ENCODE measurements at places on chromosomes 2 and 18.
A peak's percentile ranks its signal among the peaks of the same experiment; 100 is the strongest.

- no peak for DNase-seq
Measured at GRCh38 chr2:54503828-54504227, 47.7 kb downstream of the SPTBN1 start.

DNA sequence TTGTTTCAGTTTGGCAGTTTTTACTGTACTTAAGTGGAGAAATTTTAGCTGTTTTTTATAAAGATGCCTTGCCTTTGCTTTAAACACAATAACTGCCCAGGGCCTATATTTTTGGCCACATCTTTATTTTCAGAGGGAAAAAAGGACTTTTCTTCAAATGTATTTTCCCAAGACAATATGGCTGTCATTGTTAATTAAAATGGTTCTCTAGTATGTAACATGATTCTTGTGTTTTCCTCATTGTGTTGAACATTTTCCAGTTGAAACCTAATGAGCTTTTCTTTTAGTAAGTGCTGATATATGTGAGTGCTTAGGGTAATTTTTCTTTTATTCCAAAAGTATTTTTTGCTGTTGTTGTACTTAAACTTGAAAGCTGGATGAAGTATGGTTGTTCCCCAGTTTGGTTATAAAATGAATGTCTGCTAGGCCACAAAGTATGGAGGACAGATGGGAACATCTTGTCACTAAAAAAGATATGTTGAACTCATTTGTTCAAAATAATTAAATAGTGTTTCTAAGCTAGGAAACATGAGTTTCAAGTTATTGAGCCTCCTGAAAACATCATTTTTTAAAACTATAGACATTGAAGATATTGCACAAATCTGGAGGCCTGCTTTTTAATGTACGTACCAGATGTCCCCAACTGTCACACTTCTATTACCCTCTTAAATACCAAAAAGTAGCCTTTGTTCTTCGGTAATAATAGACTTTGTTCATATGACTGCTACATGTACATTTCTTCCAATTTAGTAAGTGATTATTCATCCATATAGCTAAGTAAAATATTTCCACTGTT is 147.5 kb upstream of the DAPL1 start:
- no peak for DNase-seq

- no peak for DNase-seq
Measured at GRCh38 chr18:13363359-13363758, 144.8 kb downstream of the LDLRAD4 start.

DNA sequence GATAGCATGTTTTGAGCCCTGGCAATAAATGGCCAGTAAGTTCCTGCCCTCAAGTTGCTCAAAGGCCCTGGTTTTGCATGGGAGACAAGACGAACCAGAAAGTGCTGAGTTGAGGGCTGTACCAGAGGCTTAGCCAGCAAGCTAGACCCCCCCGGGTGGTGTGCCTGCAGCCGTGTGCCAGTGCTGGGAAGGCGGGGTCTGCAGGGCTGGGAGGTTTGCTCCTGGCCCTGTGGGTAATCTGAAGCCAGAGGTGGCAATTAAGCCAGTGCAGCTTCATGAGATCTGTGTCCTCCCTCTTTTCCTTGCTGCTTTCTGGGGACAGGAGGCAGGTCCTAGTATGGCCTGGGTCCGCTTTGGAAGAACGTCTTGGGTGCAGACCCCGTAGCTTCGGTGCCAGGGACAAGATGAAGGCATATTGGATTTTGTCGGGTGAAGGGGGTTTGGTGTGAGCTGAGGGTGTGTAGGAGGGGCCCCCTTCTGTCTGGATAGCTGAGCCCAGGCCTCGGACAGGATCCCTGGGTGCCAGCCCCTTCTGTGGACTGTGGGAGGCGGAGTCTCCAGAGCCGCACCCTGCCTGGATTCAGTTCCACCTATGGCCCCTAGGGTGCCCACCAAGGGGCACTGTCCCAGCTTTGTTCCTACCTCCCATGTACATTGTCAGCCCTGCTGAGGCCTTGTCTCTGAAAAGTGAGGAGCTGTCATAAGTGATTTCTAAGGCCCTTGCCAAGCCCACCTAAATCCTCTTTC is 15.6 kb downstream of the ATOH8 start:
- DNase-seq, result no peak

DNA sequence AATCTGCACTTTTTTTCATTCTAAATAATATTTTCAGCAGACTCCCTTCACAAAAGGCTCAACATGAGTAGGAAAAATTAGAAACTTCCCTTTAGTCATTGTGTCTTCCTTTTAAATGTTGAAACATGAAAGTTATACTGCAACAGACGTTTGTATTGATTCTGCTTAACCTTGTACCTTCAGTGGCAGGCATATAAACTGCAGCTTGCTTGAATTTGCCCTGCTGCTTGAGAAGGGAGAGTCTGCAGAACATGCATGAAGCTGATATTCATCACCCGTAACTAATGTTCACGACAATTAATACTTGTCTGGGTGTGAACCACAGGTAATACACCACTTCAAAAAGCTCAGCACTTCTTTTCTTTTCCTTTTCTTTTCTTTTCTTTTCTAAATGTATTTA is 294.7 kb upstream of the LRP1B start:
- no peak for DNase-seq

GRCh38 chr18:62850619-62851306 is 135.4 kb downstream of the PHLPP1 start:
- DNase-seq, result no peak

DNA sequence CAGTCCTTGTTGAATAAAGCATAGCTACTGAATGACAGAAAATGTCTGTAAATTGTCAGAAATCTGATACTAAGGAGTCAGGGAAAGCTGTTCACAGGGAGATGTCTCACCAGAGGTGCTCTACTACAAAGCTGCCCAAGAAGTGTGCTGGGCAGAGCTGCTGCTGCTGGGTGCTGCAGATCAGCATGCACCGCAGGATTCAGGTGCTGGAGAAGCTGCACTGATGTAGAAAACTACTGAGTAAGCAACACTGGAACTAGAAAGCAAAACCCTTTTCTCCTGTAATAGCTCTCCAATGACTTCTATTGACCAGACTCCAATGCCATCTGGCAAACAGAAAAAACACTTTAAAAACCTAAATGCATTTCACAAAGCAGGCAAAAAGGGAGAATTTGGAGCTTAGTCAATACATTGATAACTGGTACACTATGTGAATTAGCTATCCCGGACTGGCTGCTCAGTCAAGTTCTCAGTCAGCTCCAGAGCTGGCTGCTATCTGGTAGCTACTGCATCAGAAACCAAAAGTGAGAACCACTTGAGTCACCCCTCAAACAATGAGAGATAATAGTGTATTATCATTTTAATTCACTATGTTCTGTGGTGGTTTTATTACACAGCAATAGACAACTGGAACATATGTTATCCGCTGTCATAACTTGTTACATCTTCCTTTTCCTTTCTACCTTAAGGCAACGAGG is 493.1 kb downstream of the CPS1 start:
- no peak for DNase-seq

- no peak for DNase-seq
Measured at GRCh38 chr2:226273440-226273839, 526.2 kb downstream of the IRS1 start.

- DNase-seq, result peak; percentile 42
Measured at GRCh38 chr18:48918660-48919456, 31.9 kb downstream of the SMAD7 start.

DNA sequence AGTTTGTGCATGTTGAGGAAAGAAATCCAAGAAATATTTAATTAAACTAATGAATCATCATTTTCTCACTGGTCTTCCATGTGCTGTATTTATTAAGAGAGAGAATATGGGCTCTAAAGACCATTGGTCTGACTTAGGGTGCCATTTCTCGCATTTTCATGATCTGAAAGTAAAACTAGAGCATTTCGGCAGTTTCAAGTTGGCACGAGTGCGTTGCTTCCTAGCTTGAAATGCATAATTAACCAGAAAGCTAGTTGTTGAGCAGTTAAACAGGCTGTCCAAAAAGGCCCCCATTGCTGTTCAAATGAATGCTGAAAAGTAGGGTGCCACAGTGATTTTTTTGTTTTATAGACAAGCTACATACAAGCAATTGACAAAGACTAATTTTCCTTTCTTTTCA is 47.4 kb downstream of the SLC8A1 start:
- no peak for DNase-seq

GRCh38 chr2:29047083-29047845 is 27.1 kb downstream of the PCARE start:
- no peak for DNase-seq

- no peak for DNase-seq
Measured at GRCh38 chr2:215218587-215219577, 80.5 kb upstream of the ABCA12 start.

DNA sequence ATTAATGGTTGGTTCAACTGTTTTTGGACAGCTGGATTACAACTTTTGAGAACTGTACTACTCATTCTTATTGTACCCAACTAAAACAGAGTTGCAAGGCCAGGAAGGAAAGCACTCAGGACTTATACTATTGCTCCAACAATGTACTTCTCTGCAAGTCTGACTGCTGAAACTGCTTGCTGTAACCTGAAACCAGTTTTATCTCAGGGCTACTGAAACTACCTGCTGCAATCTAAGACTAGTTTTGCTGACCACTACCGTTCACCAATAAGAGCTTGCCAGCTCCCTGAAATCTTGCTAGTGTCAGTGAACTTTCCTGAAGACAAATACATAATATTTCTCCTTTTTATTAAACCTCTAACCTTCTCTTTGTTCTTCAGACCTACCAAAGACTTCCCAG is 157.3 kb downstream of the CDCA7 start:
- no peak for DNase-seq

- DNase-seq, result no peak
Measured at GRCh38 chr2:161085149-161085548, 75.1 kb upstream of the TANK start.

DNA sequence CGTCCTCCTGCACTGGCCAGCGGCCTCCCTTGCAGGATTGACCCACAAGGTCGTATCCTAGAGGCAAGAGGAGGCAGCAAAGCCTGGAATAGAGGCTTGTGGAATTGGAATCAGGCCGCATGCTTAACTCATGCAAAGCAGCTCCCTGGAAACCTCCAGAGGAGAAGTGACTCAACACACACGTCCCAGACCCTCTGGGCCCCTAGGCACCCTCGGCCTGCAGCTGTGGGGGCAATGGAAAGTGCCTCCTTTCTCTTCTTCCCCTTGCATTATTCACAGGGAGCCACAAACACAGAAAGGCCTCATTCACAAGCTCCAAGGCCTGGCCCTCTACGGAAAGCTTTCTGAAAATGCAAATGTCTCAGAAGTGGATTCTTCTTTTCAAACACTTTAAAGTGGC is 19.6 kb downstream of the SPATA3 start:
- no peak for DNase-seq

DNA sequence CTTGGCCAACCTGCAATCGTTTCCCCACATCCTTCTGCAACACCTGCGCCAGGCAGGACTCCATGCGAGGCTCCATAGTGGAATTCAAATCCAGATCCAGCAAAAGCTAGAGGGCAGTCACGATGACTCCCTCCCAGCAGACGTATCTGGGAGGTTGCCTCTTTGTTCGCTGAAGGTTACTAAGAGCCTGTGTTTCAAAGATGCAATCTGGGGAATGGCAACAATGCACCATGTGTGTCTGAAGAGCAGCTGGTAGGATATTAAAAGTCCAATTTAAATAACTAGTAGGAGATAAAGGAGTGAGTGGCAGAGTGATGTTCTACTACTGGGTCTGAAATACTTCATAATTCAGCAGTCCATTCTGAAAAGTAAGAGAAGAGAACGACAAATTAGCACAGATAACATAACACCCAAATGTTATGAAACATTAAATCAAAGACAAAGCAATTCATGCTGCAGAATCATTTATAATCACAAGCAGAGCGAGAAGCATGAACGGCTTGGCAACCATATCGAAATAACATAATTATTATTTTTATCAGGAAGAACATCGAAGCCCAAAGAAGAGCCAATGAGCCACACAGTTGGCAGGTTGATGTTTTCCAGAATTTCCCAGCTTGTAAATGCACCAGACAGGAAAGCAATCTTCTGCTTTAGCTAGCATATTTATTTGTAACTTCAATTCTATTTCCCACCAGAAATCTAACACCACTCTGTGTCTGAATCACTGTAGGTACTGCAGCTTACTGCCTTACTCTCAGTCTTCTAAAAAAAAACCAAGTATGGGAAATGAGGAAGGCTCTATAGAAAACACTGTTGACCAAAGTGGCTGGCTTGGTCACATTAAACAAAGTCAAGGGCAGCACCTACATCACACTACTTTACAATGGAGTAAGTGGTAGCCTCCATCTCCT is 43.2 kb downstream of the CLASP1 start:
- DNase-seq, result no peak

- DNase-seq, result no peak
Measured at GRCh38 chr2:240605867-240606743, 19.2 kb upstream of the GPR35 start.

- DNase-seq, result no peak
Measured at GRCh38 chr18:65852273-65852672, 101.5 kb downstream of the CDH7 start.

- peak; percentile 42 for DNase-seq
Measured at GRCh38 chr2:128469875-128470274, 151.2 kb upstream of the HS6ST1 start.

DNA sequence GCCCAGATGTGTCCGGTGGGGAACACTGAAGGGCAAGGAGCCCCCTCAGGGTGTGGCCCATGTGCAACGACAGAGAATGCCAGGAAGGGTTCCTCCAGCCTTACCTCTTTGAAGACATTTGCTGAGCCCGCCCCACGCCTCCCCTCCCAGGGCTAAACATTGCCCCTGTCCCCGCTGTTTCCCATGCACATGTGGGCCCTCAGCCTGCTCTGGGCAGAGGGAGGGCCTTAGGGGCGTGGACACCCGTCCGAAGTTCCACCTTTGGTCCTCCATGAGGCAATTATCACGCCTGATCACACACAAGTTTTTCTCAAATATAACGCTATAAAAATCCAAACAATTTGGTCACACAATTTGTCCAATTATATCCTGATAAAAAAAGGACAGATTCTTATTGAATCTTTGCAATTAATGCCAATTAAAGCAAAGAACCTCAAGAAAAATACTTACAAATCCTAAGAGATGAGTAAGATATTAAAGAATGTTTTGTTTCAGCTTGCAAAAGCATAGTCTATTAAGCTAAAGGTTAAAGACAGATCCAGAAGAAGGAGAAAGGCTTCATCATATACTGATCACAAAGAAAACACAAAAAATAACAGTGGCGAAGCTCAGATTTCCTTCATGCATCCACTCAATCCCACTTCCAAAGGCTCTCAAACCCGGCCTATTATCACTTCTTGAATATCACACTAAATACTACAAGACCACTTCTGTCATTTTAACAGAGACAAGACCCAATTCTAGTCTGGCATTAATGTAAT is 55.2 kb upstream of the LDLRAD4 start:
- no peak for DNase-seq

DNA sequence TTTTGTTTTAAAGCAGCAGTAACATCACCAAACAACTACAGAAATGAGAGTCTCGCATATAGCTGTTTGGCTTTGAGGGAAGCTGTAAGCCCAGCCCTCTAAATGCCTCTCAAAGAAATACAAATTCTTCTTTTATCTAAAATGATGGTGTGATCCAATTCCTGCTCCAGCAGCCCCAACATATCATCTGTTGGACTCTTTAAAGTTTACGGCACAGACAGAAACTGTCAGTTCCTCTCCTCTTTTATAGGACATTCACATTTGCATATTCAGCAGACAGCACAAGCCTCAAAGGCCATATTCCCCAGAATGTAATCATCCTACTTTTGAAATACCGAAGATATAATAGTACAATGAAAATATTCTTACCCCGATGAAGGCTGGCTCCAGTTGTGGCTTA is 216.9 kb upstream of the REV1 start:
- DNase-seq, result no peak

GRCh38 chr2:195543902-195544894 is 112.8 kb upstream of the SLC39A10 start:
- DNase-seq, result no peak

Measured in lower leg skin (tissue), 4 donors.